HFF-Myc (cell line): ENCODE measurements at places on chromosomes 3 and 15.
A peak's percentile ranks its signal among the peaks of the same experiment; 100 is the strongest.

- DNase-seq: no peak
Measured at GRCh38 chr3:65112751-65113300, 425.0 kb upstream of the ADAMTS9 start.

GRCh38 chr3:188503647-188504046, 349.7 kb downstream of the LPP start:
- no peak for DNase-seq

GRCh38 chr3:102614021-102614569, 179.3 kb downstream of the ZPLD1 start:
- DNase-seq: no peak

DNA sequence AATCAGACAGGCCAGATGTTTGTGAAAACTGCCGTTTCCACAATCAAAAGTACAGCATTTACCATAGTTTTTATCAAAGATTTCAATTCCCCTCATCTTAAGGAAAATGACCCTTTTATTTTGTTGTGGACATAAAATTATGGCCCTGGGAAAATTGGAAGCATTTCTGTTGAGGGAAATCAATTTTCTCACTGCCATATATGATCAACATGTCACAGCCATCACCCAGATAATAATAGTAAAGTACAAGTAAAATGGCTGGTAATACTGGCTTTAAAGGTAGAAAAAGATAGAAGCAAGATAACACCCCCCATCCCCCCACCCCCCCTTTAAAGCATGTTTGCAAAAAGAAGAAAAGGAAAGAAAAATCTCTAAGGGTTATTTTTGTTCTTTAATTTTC, 311.7 kb downstream of the WDR72 start:
- no peak for DNase-seq

DNA sequence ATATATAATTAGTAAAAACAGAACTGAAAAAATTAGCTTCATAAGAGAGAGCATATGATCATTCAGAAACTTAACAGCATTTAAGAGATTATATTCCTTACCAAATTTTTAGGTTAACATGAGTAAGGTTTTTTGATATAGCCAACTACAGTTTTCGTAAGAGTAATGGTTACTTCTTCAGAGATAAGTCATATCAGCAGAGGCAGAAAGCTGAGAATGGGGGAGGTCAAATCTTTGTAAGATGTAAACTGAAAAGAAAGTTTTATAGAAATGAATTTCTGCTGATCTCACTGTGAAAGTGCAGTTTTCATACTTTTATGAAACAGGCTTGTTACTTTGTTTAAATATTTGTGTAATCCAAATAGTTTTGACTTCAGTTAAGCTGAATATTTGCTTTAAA, 193.3 kb downstream of the ZBTB20 start:
- DNase-seq: no peak

DNA sequence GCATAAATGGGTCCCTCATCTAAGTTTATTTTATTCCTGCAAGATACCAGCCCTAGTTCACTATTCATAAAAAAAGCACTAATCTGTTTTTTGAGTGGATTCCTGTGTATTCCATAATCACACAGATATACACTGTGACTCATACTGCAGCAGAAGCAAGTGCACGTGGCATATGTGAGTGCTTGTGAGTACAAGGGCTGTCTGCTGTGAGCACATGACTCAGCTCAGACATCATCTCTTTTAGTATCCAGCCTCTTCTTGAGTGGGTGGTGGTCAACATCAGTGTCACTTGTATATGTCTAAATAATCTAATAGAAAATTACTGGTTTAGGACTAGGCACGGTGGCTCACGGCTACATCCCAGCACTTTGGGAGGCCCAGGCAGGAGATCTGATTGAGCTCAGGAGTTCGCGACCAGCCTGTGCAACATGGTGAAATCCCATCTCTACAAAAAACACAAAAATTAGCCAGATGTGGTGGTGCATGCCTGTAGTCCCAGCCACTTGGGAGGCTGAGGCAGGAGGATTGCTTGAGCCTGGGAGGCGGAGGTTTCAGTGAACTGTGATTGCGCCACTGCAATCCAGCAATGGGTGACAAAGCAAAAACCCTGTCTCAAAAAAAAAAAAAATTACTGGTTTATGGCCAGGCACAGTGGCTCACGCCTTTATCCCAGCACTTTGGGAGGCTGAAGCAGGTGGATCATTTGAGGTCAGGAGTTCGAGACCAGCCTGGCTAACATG, 49.8 kb downstream of the NIPA2 start:
- peak; percentile 88 for DNase-seq

DNA sequence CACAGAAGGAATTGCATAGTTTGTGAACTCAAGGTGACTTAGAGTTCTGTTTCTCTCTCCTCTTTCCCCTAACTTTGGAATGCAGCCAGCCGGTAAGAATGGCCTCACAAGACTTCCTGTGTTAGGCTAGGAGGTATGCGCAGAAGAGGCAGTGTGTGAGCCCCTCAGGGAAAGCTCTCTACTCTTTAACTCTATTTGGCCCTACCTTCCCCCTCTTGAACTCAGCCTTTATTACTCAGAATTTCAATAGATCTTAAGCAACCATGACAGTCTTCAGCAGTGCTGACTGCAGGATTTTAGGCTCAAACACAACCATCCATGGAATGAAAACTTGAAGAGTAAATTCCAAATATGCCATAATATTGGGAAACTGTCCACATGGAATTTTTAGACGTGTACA, 209.5 kb downstream of the DTWD1 start:
- no peak for DNase-seq

DNA sequence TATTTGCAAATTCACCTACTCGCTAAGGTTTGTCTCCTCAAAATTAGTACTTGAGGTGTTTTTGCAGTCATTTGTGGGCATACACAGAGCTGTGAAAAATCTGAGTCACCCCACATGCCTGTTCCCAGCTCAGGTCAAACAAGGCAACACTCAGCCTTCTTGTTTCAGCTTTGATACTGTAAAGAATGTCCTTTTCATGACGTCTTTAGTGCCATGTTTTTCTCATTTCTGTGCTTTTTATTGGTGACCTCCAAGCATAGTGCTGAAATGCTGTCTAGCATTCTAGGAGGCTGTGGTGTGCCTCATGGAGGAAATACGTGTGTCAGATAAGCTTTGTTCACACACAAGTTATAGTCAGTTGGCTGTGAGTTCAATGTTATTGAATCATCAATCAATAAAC, 8.8 kb downstream of the CAPN3 start:
- no peak for DNase-seq
